ENCODE measurements at places on chromosomes 11 and 22.

- DNase-seq = no peak
Measured at GRCh38 chr11:26949846-26950245, 44.1 kb upstream of the FIBIN start.

GRCh38 chr11:134124660-134125451, 56.0 kb downstream of the JAM3 start:
- DNase-seq = no peak

DNA sequence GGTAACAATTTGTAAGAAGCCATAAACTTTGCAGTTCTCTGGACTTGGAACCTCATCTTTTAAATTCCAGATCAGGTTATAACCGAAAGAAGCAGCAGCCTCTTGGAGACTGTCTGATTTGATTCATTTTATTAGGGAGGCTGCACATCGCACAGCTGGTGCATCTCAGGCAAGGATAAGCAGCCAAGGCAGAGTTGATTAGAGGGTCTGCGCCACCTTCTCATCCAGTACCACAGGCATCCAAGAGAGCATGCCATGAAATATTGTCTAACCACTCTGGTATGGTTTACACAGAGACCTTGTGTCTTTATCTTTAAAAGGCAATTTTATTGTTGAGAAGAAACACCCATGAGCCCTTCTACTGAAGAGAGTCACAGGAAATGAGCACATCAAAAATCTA, 16.2 kb upstream of the CWF19L2 start:
- no peak for DNase-seq

GRCh38 chr11:12556155-12556554, 118.1 kb upstream of the TEAD1 start:
- DNase-seq = no peak

DNA sequence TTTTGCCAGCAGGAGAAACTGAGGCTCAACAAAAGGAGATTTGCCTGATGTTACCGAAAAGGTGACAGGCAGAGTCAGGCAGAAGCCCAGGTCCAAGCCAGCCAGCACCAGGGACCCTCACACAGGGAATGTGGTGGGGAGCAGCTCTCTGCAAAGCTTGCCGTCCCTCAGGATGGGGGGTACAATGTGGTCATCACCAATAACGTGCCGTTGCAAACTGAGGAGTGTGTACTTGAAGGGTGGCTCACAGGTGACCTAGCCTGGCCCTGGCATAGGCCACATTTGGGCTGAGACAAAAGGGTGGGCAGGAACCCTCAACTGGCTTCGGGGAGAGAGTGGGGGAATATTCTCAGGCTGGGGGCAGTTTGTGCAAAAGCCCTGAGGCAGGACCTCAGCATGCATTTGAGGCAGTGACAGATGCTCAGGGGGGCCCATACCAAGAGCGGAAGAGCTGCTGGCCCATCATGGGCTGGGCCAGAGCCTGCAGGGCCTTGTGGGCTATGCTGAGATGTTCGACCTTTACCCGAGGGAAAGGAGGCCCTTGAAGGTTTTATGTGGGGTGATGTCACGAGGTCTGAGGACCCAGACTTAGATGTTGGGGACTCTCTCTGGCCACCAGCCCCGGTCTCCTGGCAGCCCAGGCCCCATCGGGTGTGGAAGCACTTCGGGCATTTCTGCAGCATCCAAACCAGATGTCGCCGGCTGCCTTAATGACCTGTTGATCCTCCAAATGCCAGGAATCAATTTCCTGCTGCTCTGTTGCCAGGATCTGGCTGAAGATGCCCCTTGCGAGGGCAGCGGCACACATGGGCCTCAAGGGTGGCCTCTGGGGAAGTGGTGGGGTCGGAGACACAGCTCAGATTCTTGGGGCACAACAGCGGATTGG, 57.4 kb upstream of the SHISAL1 start:
- DNase-seq = no peak

DNA sequence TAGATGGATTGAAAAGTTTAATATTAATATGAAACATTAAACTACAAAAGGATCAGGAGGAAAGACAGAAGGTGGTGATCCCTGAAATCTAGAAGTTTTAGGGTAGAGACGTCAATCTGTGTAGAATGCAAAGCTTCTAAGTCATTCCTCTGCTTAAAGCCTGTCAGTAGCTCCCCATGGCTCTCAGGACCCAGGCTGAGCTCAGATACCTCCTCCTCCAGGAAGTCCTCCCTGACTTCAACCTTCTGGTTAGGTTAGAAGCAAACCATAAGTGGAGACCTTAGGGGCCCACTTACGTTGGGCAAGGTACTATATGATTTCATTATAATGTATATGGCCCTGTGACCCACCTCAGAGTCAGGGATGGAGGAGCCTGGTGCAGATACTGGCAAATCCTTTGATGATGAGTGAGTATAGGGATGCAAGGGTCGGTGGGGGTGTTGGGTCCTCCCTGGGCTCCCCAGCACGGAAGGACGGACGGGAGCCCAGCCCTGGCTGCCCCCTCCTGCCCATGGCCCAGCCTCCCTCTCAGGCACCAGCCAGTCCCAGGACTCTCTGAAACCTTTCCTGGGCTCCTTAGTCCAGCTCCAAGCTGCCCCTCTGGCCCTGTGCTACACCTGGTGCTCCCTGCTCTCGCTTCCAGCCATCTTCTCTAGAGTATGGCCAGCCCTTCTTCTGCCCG, 3.2 kb upstream of the PPP6R3 start:
- no peak for DNase-seq

- no peak for DNase-seq
Measured at GRCh38 chr11:122721201-122721963, 65.9 kb downstream of the UBASH3B start.

GRCh38 chr11:102824556-102824955, 18.9 kb downstream of the MMP3 start:
- no peak for DNase-seq

DNA sequence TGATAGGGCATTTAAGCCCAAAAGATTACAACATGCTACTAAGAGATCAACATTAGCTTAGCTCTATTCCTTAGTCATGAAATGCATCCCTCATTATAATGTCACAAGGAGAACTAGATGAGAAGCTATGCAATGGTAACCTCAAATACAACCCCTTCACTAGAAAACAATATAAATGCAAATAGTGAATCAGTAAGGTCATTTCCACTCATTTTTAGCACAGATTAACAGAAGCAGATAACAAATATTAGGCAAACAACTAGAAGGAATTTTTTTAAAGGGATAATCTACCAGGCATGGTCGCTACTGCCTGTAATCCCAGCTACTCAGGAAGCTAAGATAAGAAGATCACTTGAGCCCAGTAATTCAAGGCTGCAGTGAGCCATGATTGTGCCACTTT, 28.2 kb downstream of the SIK3 start:
- DNase-seq = no peak

DNA sequence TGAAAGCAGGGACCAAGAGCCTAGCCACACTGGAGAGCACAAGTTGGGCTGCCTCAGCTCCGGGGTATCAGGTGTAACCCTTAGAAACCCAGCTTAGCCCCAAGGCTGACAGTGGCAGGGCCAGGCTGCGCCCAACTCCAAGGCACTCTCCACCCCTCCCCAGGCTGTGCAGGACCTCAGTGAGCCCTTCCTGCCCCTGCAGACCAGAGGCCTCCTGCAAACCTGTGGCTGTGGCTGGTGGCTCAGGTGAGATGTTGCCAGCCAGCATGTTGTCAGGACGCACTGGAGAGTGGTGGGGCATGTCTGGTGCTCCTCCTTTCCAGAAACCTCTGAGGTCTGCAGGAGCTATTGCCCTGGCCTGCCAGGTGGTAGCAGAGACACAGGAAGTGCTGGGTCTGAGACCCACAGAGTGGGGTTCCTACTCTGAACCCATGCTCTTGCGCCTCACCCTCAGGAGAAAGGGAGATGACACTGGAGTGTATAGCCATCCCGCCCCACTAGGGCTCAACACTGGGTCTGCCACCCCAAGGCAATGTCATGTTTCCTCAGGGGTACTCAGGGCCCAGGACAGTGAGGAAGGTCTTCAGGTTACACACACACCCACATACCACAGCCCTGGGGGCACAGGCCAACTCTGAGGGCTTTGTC, 2.4 kb upstream of the SCARF2 start:
- DNase-seq = no peak

DNA sequence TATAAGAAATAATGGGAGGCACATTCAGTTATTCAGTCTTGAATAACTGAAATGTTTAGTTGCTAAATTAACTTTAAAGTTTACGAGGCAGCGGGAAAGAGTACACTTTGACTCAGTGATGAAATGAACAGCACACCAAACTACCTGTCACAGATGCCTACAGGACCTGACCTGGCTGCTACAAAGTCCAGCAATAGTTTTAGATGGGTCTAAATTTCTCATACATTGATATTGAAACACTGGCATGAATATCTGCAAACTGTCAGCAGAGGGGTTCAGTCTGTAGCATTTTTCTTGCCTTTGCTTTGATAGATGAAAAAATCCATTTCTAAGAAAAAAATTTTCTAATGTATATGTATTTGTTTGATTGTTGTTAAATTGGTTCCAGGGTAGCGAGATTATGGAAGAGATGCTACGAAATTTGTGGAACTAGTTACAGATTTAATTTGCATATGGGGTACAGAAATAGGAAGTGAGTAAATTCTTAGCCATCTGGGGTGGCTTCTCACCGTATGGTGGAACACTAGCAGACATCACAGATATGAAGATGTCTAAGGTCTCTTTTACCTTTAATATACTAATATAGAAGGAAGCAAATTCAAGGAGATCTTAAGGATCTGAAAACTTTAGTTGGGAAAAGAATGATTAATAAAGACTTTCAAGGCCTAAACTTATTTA, 20.8 kb upstream of the GAB2 start:
- no peak for DNase-seq

DNA sequence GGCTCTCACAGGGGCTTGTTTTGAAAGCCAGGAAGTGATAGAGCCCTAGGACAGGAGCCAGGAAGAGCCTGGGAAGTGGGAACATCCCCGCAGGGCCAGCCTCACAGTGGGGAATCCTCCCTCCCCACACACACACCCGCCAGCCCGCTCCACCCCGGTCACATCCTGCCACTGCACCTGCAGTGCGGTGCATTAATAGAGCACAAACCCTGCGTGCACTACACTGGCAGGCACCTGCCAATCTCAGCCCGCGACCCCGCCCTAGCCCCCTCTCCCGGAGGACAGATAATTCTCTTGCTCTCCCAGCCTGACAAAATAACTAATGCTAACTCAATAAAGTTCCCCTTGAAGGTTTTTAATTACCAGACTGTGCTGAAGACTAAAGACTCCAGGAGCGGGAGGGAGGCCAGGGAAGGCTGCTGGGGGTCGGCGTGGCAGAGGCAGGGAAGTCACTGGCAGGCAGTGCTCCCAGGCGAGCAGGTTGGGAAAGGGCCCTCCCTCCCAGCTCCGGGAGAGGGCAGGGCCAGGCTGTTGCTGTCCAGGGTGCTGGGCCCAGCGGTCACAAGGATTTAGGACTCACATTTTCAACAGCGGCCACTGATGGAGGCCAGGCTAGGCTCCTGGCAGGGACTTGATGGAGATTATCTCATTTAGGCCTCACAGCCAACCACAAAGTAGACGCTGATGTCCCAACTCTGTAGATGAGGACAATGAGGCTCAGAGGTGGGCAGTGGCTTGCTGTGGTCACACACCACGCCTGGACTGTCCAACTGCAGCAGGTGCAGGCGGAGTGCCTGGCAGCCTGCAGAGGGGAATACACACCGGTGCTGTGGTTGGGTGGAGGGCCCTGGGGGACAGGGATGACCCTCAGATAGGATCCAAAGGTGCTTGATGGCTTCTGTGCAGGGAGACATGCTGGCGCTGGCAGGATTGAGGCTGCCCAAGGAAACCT, 23.9 kb upstream of the TCF20 start:
- peak; percentile 39 for DNase-seq

- no peak for DNase-seq
Measured at GRCh38 chr11:111466615-111467014, 45.6 kb downstream of the BTG4 start.

DNA sequence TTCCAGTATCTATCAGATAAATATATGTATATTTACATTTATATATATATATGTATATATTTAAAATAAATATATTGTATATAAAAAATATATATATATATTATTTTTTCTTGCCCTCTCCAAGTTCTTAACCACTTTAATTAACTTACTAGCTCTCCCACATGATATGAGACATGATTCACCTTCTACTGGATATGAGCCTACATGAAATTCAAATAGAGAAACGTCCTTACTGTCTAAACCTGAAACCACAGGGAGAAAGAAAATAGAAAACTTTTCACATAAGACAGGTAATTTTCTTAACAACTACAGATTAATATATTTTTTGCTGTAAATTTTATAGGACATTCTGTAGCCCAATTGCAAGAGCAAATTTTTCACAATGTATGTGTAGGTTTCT, 391.6 kb downstream of the ETS1 start:
- DNase-seq = no peak

- no peak for DNase-seq
Measured at GRCh38 chr11:94658386-94658785, 91.2 kb downstream of the PIWIL4 start.

DNA sequence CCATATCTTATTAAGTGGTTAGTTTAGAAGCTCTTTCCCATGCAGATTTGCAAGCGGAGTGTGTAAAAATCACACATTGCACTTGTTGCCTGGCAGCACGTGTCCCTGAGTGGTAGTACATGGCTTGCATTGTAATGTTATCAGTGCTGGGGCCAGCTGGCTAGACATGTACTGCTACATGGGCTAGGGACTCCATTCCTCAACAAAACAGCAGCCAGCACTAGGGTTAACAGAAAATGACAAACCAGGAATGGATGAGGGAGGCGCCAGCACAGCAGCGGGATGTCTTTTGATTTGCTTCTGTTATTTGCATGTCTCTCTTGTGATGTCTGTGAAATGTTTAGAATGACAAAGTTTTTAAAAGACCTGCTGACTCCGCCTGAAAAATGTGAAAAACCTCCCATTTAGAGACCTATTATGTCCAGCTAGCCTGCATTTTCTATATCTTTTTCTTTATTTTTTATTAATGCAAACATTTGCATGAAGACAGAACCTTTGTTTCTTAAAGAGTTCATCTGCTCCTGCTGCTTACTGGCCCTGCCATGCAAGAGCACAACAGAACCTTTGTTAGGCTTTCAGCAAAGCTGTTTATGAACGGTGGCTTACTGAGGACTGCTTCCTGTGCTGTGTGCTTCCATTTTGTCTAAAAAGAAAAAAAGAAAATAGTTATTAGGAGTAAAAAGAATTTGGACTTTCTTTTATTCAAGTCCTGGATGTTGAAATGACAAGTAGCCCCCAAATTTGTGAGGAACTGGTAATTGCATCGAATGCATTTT, 40.7 kb downstream of the CSTPP1 start:
- no peak for DNase-seq

DNA sequence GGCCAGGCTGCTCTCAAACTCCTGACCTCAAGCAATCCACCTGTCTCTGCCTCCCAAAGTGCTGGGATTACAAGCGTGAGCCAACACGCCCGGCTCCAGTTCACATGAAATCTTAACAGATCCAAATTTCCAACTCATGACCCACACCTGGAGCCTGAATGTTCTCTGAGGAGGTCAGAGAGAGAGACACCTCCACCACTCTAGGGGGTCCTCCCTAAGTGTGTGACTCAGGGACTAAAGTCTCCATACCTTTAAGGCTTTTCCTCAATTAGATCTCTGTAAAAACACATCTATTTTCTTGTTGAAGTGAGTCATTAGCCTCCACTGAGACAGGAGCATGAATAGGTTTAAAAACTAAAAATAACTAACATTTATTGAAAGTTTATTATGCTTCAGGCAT, 376.4 kb downstream of the CADM1 start:
- no peak for DNase-seq

Measured in CD4-positive, alpha-beta T cell treated with Interleukin-17A for 1 hour (primary cell).